ENCODE measurements at places on chromosomes 16 and 17.

DNA sequence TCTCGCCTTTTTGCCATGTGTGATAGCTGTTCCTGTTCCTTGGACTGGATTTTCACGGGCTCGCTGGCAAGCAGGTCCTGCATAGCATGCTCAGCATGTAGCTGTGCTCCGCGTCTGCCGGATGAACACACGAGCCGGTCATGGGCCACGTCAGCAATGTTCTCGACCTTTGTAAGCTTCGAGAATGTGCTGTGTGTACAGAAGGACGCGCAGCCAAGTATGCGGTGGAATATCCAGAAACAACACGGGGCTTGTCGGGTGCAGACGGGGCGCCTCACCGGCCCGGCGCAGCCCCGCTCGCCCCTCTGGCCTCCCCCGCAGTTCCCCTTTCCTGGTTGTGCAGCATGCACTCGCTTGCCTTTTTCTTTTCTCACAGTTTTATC is 42.2 kb downstream of the RPTOR start:
- no peak for DNase-seq

DNA sequence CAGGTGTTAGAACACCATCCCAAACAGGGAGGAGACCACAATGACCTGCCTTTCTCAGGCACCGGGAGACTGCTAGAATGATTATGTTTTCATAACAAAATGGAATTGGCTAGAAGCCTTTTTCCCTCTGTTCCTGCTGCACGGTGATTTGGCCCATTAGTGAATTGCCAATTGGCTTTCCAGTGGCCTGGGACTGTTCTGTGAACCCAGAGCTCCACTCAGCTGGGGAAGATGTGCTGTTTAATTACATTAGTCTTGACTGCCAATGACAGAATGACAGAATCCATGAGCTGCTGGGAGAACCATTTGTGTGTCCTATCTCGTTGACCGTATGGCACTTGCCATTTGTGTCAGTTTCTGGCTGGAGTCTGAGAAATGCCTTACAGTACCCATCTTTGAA is 242.9 kb downstream of the CDH11 start:
- DNase-seq: no peak

DNA sequence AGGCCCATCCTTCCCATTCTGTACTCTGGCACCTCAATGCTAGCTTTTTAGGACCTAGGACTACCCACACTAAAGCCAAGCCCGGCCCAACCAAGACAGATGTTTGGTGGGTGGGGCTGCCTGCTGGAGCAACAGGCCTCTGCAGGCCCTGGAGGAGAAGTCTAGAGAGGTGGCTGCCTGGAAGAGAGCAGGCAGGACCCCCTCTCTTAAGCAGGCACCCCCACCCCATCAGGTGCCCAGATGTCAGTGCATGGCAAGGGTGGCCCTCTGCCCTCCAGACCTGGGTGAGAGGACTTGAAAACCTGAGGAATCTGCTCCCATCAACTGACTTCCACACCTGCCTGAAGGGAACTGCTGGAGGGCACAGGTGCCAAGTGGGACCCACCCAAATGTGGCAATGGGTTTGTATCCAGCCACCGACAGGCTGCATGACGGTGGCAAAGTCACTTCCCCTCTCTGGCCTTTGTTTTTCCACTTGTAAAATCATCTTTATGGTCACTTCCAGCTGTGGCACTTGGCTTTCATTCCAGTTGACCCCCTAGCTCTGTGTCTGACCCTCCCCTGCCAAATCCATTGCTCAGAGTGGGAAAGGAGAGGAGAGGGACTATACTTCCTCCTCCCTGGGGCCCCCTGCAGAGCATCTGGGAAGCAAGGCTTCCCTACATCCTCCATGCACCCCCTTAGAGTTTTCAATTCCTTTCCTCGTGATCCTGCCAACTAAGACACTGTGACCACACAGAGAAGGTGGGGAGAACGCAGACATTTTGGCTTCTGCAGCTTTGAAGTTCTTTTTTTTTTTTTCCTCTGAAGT is 1.7 kb upstream of the STAT5A start:
- DNase-seq: no peak

DNA sequence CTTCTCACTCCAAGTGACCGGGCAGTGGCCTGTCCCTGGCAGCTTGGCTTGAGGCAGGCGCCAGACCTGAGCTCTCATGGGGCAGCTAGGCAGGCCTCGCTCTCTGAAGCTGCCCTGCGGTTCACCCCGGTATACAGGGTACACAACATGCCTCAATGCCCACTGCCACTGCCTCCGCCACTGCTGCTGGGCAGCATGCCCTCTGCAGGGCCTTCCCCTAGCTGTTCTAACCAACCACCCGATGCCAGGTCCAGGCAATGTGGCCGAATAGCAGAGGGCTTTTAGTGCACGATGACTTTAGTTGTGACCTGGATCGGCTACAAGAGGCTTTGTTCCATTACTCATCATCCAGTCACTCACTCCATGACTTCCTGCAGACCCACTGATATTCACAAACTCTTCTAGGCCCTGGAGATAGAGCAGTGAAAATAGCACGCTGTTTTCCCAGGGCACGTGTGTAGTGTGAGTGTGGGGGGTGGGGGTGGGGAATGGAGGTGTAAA is 19.7 kb downstream of the CDC42EP4 start:
- DNase-seq: no peak

- no peak for DNase-seq
These were observed 31.7 kb upstream of the NUDT16L1 start for GRCh38 chr16:4661661-4662060.

GRCh38 chr17:36004594-36005108 is 3.3 kb upstream of the CCL15 start:
- DNase-seq: no peak

GRCh38 chr17:45184144-45184543 is 22.5 kb downstream of the HEXIM2 start:
- no peak for DNase-seq

DNA sequence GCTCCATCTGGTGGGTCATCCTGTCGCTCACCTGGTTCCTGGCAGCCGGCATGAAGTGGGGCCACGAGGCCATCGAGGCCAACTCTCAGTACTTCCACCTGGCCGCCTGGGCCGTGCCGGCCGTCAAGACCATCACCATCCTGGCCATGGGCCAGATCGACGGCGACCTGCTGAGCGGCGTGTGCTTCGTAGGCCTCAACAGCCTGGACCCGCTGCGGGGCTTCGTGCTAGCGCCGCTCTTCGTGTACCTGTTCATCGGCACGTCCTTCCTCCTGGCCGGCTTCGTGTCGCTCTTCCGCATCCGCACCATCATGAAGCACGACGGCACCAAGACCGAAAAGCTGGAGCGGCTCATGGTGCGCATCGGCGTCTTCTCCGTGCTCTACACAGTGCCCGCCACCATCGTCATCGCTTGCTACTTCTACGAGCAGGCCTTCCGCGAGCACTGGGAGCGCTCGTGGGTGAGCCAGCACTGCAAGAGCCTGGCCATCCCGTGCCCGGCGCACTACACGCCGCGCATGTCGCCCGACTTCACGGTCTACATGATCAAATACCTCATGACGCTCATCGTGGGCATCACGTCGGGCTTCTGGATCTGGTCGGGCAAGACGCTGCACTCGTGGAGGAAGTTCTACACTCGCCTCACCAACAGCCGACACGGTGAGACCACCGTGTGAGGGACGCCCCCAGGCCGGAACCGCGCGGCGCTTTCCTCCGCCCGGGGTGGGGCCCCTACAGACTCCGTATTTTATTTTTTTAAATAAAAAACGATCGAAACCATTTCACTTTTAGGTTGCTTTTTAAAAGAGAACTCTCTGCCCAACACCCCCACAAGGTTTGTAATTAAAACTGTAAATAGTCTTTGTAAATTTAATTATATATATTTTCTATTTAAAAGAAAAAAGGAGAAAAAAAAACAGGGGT is 1.7 kb downstream of the FZD2 start:
- no peak for DNase-seq

DNA sequence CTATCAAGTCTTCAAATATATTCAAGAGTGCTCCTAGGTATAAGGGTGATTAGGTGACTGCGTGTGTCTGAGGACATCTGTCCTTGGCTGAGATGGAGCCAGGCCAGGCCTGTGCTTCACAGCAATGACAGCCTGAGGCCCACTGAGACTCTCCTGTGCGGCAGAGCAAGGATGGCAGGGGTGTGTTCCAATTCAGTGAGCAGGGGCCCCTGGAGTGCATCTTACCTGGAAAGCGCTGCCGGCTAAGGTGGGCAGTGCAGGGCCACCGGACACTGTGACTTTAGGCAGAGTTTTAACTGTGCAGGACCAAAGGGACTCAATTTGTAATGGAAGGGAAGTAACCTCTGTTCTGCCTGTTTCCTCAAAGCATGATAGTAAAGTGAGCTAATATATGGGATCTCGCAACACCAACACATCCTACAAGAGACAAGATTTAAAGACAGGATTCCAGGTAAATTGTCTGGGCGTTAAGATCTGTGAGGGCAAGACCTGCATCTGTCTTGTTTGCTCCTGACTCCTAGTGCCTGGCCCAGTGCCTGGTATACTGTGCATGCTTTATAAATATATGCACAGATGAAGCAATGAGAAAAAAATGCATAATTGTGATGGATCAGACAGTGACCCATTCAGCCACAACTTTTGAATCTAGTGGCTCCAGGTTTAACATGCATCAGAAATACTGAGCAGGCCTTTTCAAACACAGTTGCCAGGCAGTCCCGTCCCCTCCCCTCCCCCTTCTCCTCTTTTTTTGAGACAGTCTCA is 86.7 kb downstream of the MRC2 start:
- no peak for DNase-seq

- no peak for DNase-seq
These were observed 96.5 kb downstream of the GOSR1 start for GRCh38 chr17:30573603-30574175.

- DNase-seq: no peak
These were observed 409.9 kb upstream of the ZFHX3 start for GRCh38 chr16:73457851-73458250.

GRCh38 chr17:71765437-71765836 is 355.4 kb upstream of the SOX9 start:
- DNase-seq: no peak

GRCh38 chr16:51392521-51393187 is 241.6 kb upstream of the SALL1 start:
- no peak for DNase-seq

DNA sequence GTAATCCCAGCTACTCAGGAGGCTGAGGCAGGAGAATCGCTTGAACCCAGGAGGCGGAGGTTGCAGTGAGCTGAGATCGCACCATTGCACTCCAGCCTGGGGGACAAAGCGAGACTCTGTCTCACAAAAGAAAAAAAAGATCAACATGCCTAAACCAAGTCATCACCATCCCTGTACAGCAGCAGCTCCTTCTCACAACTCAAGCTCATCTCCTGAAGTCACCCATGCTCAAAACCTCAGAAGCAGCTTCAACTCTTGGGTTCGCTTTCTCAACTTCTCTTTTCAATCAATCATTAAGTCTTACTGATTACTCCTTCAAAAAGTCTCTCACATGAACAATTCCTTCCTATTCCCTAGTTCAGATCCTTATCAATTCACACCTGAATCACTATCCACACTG is 31.3 kb downstream of the PHLPP2 start:
- DNase-seq: no peak

All from activated T-helper 2 cell treated with anti-CD3 and anti-CD28 coated beads, Interferon-gamma antibody, Interleukin-2, Interleukin-4, amounts not matched to agents 10 μg/mL and 5 μg/mL and 100 μg/mL, durations not matched to agents 14 hours and 24 hours and 36 hours (primary cell).